Stimulated activated CD8-positive, alpha-beta memory T cell treated with anti-CD3 and anti-CD28 coated beads, Interleukin-2, amount 100 ng/mL, for 48 hours (primary cell): ENCODE measurements at places on chromosomes 2 and 18.

GRCh38 chr2:10533811-10534321 is 85.7 kb upstream of the ODC1 start:
- no peak for DNase-seq

GRCh38 chr18:48842259-48843061 is 108.3 kb downstream of the SMAD7 start:
- DNase-seq, result no peak

DNA sequence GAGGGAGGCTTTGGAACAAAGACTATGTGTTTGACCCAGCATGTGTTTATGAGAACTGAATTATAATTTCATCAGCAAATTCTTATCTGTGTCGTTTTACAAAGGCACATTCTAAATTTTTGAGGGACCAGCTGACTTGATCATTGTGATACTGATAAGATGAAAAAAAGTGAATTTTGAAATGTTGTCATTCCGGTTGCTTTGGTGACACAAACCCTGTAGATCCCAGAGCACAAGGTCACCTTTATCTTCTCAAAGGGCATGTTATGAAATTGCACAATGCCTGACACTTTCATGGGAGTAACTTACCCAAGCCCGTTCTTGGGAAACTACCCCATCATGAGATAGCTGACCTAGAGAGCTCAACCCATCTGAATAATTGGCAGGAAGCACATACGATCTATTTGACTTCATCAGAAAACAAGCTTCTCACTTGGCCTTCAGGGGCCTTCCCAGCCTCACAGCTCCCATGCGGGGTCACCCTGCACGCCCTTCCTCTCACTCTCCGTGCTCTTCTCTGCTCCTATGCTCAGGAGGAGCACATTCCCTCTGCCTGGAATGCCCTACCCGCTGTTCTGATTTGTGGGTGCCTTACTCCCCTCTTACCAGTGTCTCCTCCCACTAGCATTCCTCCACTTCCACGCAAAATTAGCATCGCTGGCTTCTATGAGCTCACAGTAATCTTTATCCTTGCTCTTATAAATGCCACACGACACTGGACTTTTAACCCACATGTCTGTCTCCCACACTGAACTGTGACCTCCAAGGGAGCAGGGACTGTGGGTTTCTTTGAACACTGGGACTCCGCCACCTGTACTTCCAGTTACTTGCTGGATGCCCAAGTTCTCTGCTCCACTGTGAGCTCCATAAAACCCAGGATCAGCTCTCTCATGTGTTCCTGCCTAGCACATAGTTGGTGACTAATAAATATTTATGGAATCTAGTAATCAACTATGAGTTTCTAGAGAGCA is 555.8 kb upstream of the ID2 start:
- no peak for DNase-seq

DNA sequence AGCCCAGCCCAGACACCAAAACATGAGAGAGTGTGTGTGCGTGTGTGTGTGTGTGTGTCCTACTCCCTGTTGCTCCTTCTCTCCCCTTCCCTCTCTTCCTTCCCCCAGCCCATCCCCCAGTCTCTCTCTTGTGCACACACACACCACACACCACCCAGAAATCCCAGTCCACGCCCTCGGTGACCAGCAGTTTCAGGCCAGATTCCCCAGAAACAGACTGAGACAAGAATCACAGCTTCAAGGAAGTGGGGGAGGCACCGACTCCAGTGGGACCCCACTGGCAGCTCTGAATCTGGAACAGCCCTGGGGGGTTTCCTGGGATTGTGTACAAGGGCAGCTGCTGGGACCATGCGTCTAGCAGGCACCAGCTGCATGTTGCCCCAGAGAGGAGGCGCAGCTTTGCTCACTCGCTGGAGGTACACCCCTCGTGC is 113.5 kb downstream of the NDUFA10 start:
- no peak for DNase-seq

GRCh38 chr2:74924463-74925265 is 33.8 kb upstream of the POLE4 start:
- DNase-seq, result no peak

- DNase-seq, result no peak
Observed at GRCh38 chr2:44009136-44009735, 13.4 kb upstream of the LRPPRC start.

- no peak for DNase-seq
Observed at GRCh38 chr2:186591506-186591890, 1.6 kb downstream of the ITGAV start.

- DNase-seq, result no peak
Observed at GRCh38 chr2:30714811-30715709, 92.2 kb downstream of the CAPN13 start.

DNA sequence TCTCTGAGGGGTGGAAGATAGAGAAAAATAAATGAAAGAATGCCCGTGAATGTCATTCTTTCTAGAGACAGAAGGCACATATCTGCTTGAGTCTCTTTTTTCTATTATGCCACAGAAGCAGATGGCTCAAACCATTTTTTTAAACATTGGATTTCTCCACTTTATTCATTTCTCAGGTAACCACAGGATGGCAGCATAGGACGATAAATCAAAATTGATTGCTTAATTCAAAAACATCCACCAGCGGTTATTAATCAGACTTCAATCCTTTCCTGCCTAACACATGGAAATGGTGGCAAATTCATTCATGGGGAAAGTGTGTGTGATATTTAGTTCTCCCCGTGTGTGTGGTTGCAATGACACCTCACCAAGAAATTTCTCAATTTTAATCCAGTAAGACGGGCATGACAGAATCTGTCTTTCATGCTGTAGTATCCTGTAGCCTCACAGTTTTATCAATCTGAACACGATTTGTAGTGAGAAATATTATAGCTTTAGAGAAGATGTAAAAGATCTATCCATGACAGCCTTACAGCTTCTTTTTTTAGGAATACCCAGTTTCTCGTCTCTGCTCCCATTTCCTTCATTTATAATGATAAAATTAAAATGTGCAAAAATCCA is 72.2 kb downstream of the DSC3 start:
- no peak for DNase-seq

DNA sequence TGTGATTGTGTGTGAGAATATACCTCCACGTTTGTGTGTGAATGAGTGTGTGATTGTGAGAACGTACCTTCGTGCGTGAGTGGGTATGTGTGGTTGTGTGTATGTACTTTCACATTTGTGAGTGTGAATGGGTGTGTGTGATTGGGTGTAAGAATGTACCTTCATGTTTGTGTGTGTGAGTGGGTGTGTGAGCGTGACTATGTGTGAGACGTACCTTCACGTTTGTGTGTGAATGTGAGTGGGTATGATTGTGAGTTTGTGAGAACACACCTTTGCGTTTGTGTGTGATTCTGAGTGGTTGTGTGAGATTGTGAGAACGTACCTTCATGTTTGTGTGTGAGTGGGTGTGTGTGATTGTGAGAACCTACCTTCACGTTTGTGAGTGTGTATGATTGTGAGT is 5.8 kb upstream of the ADCY3 start:
- DNase-seq, result no peak

DNA sequence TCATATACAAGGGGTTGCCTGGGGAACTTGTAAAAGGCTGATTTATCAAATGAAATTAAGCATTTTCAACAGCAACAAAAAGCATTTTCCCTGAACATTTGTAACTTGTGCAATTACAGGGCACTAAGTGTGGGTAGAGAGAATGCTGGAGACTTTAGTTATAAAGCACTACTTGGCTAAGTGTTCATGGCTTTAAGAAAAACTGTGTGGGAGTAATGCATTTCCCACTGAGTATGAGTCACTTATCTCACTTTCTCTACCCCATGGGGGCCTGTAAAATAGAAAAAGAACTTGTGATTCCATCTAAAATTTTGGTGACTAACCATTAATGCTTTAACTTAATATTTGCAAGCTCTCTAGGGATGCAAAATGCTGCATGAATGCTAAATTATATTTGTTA is 193.4 kb downstream of the CCDC102B start:
- DNase-seq, result no peak

DNA sequence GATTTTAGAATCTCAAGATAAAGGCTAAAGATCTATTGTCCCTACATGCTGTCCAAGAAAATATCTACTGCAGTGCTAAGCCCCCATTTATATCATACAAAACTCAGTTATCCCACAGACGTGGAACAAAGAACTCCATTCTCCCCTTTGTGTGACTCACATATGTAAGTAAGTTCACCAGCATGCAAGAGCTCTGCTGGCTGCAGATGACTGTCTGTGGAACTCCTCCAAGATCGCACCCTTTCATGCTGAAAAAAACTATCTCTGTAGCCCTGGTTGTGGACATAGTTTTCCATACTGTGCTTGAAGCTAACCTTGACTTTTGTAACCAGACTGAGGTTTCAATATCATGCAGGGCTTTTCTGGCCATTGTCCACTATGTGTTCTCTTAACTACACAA is 207.1 kb downstream of the ZNF521 start:
- DNase-seq, result no peak

- no peak for DNase-seq
Observed at GRCh38 chr2:9355716-9356115, 67.6 kb downstream of the ITGB1BP1 start.

- no peak for DNase-seq
Observed at GRCh38 chr2:70143314-70144150, 47.3 kb downstream of the C2orf42 start.

- no peak for DNase-seq
Observed at GRCh38 chr2:239289545-239289944, 111.3 kb downstream of the HDAC4 start.

DNA sequence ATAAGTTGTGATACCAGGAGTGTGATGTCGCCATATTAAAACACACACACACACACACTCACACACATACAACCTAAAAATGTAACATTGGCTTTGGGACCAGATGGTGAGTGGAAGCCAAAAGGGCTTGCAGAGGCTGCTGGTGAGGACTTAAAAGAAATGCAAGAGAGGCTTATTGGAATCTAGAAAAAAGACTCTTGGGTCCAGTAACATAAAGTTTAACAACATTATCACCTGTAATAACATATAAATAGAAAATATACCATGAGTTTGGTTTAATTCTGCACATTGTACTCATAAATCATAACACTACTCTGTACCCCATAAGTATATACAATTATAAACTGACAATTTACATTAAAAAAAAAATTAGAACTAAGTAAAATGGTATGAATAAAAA is 74.4 kb upstream of the MYCN start:
- no peak for DNase-seq

- DNase-seq, result no peak
Observed at GRCh38 chr18:22609642-22610041, 191.9 kb upstream of the CTAGE1 start.

DNA sequence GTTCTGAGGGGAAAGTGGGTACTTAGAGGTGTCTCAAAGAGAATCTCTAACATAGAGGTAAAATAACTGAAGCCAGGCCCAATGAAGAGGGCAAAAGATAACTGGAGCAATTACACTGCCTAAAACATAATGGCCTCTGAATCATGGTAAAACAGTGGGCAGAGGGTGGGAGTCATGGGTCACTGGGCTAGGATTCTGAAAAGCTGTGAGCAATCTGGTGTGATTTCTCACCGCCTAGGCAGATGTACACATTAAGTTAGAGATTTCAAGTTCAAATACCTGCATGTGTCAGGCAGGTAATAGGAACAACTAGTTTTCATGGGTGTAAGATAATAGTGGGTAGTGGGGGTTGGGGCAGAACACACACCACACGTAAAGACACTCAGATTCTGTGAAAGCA is 45.6 kb downstream of the INSIG2 start:
- DNase-seq, result no peak

DNA sequence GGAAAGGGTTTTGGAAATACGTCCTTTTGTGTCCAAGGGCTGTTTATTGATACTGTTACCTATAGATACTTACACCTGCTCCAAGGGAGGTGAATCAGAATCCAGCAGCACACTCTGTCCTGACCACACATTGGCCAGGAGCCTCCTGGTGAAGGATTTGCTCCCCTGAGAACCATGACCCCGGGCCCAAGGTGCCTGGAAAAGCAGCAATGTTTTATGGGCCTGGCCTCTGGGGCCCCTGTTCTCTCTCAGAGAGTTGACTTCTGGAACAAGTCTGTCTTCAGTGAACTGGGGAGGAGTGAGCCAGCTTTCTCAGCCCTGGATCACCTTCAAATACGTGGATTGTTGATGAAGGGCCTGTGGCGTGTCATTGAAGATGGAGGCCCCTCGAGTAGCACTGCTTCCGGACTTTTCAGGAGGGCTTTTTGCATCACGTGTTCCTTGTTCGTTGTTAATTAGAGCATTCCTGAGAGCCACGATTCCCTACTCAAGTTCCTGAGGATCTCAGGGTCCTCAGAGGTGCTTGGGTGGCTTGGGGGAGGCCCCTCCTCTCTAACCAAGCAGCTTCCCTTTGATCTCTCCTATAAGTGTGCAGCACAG is 78.5 kb upstream of the RPL31 start:
- no peak for DNase-seq
